Activated gamma-delta T cell treated with Interleukin-2 at 50 U/mL for 16 hours (primary cell): ENCODE measurements at places on chromosomes 7 and 10.

GRCh38 chr7:127891144-127891543 is 140.1 kb downstream of the LRRC4 start:
- no peak for DNase-seq

DNA sequence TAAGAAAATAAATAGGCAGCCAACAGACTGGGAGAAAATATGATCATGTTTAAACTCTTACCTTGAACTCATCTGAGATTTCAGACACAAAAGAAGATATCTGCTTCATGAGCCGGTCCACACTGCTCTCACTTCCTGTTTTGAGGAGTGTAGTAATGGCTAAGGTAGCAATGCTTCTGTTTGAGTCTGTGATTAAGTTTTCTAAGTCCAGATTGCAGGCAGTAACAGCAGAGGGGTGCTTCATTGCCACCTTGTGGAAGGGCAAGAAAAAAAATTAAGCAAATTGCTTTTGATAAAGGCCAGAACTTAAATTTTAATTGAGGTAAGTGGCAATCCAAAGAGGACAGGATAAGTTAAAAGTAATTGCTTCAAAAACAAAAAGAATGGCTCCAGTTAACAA is 69.1 kb downstream of the MEST start:
- DNase-seq = no peak

- DNase-seq = no peak
These were observed 133.4 kb upstream of the PTN start for GRCh38 chr7:137476937-137477336.

GRCh38 chr7:94216944-94217461 is 177.7 kb upstream of the COL1A2 start:
- no peak for DNase-seq

DNA sequence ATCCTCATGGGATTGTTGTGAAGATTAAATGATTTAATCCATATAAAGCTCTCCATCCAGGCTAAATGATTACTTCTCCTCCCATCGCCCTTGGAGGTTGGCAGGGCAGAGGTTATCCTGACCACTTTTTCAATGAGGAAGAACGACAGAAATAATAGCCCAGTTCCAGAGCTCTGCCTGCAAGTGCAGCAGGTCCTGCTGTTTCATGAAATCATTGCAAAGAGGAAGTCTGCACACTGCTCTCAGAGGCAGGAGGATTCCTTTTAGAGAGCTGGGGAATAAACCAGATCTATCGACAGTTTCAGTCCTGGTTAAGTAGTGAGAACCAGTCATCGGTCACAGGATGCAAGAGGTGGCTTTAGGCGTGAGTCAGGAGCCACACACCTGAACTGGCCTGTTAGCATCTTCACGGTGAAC is 25.0 kb upstream of the CDH23 start:
- no peak for DNase-seq

DNA sequence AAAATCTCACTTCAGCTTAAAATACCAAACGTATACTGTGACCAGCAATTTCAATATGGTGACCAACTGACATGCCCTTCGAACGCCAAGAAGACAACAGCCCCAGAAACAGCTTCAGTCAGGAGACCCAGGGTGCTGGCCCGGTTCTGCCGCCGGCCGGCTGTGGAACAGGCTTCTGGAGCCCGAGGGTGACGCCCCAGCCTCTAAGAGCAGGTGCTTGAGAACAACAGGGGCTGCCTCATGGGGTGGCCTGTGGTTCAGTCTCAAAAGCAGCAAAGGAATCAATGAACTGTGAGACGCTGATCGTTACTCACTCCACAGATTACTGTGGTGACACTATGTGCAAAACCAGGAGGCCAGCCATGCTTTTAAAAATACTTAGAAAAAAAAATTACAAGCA is 17.3 kb downstream of the GPER1 start:
- no peak for DNase-seq

DNA sequence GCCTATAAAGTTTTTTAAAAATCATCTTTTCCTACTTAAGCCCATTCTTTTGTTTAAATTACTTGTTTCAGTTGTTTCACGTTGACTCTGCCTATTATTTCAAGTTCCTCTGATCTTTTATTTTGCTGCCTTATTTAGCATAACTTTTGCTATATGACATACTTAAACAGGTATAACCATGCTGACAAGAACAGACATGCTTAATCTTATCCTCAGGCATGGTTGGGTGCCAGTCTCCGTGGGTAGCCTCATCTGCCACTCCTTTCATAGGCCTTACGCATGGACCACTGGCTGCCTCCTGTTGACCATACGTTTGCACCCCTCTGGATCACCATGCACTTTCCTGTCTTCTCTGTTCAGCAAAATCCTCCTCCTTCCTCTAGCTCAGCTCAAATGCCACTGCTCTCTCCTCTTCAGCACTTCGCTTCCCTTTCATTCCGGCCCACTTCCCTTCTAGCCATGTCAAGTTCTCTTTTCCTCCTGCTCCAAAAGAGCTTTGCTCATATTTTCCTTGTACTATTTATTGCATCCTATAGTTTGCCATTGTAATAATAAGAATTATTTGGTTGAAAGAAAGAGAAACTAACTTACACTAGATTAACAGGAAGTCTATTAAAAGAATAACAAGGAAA is 10.0 kb upstream of the TSPAN33 start:
- DNase-seq = no peak

DNA sequence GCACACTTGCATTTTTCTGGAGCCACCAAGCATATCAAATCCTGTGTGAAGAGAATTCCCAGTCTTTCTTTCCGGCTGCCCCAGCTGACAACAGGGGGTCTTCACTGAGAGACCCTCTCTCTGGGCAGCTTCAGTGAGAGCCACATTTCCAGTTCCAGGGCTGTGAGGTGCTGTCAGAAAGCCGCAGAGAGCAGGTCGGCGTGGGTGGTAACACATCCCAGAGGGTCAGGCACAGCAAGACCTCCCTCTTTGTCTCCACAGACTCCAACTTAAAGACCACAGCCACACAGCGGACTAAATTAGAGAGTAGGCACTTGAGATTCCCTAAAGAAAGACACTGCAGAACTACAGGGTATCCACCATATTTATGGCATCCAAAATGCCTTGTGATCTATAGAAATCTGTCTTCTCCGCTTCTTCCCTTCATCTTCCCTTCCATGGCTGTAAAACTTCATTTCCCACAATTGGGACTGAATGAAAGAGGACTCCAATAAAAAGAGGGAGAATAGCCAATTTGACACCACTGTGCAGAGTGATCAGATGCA is 116.0 kb upstream of the C7orf33 start:
- DNase-seq = no peak

- DNase-seq = no peak
These were observed 44.0 kb downstream of the LAMB1 start for GRCh38 chr7:107958764-107959526.

GRCh38 chr7:17651341-17651740 is 289.0 kb downstream of the SNX13 start:
- no peak for DNase-seq

DNA sequence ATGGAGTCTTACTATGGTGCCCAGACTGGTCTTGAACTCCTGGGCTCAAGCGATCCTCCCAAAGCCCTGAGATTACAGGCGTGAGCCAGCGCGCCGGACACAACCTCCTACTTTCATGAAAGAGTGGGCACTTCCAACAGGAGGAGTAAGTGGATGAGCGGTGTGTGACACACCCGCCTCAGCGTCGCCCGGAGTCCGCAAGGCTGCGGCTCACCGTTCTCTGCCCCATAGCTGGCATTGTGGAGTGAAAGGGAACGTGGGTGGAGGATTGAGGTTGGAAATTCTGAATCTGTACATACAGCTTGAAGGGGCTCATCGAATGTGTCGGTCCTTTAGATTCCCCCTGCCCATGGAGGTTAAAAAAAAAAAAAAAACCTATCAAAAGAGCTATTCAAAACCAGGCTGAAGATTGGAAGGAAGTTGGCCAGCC is 524 bp upstream of the PRXL2A start:
- no peak for DNase-seq

DNA sequence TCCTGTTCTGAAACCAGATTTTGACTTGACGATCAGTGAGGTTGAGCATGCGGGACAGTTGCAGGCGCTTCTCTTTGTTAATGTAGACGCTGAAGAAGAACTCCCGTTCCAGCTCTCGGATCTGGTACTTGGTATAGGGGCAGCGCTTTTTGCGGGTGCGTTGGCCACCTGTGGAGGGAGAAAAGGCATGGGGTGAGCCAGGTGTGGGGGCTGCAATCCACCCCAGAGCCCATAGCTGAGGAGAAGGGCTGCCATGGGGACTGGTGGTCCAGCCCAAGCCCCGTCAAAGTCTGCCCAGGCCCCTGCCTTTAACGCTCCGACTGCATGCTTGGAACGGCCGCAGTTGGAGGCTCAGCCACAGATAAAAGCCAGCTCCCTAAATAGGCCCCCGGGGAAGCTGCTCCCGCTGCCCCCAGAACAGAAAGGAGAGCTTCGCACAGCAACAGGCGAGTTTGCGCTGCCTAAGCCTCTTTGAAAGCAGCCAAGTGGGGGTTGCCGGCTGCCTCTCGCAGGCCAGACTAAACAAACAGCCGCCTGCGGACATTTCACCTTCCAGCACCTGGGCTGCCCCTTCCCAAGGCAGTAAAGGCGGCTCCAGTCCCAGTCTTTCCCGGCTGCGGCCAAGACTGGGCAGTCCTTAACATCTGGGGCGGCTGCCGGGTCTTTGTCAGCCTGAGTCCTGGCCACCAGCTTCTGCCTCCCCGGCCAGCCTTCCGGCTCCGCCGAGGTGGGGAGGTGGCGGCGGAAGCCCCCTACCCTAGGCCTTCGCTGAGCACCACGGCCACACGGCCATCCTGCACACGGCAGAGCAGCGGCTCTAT is 2.0 kb downstream of the HOXA11 start:
- no peak for DNase-seq

- no peak for DNase-seq
These were observed 57.6 kb downstream of the IKZF1 start for GRCh38 chr7:50362142-50362541.

- no peak for DNase-seq
These were observed 62.0 kb downstream of the SUFU start for GRCh38 chr10:102565793-102566192.

- no peak for DNase-seq
These were observed 99.5 kb upstream of the IKZF1 start for GRCh38 chr7:50205011-50205410.
